H7 (cell line): ENCODE measurements at places on chromosomes 11 and 22. TPM values are rescaled to one million over a fixed set of nuclear protein-coding genes. Genes with fewer than 3 reads are reported as not detected.

The TMEM45B gene
- 0.73 TPM in 1 of 2 replicates, not detected in the other for total RNA-seq

The HTR3A gene
- total RNA-seq, result 2.0 and 5.4 TPM in 2 replicates

The SESN3 gene
- total RNA-seq, result 12.6 and 30.4 TPM in 2 replicates

The ZDHHC24 gene
- 14.8 and 25.8 TPM in 2 replicates for total RNA-seq

The SUSD2 gene
- total RNA-seq, result 0.83 and 1.3 TPM in 2 replicates

The ANGPTL5 gene
- total RNA-seq, result not detected in 2 replicates

The IL18 gene
- not detected in 2 replicates for total RNA-seq

The UBASH3B gene
- 8.1 and 15.9 TPM in 2 replicates for total RNA-seq
